Placental epithelial cell (primary cell): ENCODE measurements at places on chromosomes 2 and 18. TPM values are rescaled to one million over a fixed set of nuclear protein-coding genes. Genes with fewer than 3 reads are reported as not detected.

The ANTXR1 gene
- 21.9 and 22.8 TPM in 2 replicates for total RNA-seq

The CFC1 gene
- not detected in 2 replicates for total RNA-seq

The WIPF1 gene
- 13.7 TPM in 2 replicates for total RNA-seq

The UGT1A3 gene
- total RNA-seq, result 0.43 TPM in 1 of 2 replicates, not detected in the other

The CCDC68 gene
- 0.43 and 0.79 TPM in 2 replicates for total RNA-seq

The DYTN gene
- not detected in 2 replicates for total RNA-seq

The ICOS gene
- total RNA-seq, result not detected in 2 replicates

The WDR35 gene
- 5.0 and 9.4 TPM in 2 replicates for total RNA-seq
